Sigmoid colon (tissue), 7 donors: ENCODE measurements at places on chromosomes 3 and 15. TPM values are rescaled to one million over a fixed set of nuclear protein-coding genes. Genes with fewer than 3 reads are reported as not detected.

AMIGO3 gene
- 0.71 TPM for total RNA-seq

DYNC1LI1 gene
- 35.5 TPM for total RNA-seq

GRCh38 chr15:41804916-41805666, 22.8 kb upstream of the JMJD7 start:
- no peak overlapping the region for H3K4me3 ChIP-seq
- peaks cover 10% of the 10 kb centered on the region for H3K36me3 ChIP-seq
- peak overlapping the region; percentile 80 for H3K27ac ChIP-seq

- DNase-seq: no peak
- no peak overlapping the region for H3K4me3 ChIP-seq
- no peak overlapping the region for H3K27ac ChIP-seq
- no peaks in the 10 kb centered on the region for H3K36me3 ChIP-seq
- no peaks in the 10 kb centered on the region for H3K4me1 ChIP-seq
These were observed 146.3 kb upstream of the RGMA start for GRCh38 chr15:93235269-93235668.

DNA sequence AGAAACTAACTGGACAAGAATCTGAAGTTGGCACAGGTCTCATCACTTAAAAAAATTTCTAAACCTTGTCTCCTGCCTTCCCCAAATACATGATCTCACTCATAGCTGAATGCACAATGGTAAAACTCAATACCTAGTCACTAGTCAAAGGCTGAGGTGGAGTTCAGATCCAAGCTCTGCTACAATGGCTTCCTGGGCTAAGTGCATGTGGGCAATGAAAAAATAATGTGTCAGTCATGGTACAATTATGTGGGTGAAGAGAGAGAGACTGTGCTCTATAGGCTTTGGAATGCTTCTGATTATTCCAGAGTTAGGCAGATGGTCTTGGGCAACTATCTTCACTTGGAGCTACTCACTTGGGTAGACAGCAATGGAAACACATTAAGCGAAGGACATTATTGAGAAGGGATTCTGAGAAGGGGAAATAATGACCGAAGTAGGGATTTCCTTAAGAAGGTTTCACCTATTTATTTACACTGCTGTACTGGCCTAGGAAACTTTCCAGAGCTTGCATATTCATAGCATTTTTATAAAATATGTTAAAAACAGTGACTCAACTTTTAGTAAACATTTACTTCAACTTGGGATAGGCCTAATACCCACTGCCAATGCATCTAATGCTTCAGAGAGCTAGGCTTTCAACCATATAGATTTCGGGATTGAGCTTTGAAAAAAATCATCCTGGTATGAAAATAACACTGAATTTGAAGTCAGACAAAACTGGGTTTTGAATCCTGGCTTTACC, 58.7 kb upstream of the PLXND1 start:
- no peak overlapping the region for H3K27ac ChIP-seq
- no peaks in the 10 kb centered on the region for H3K27me3 ChIP-seq
- H3K4me1 ChIP-seq: peaks cover 26% of the 10 kb centered on the region
- H3K36me3 ChIP-seq: peaks cover under 1% of the 10 kb centered on the region
- H3K4me3 ChIP-seq: no peak overlapping the region

- no peaks in the 10 kb centered on the region for H3K27me3 ChIP-seq
- peak overlapping the region; percentile 98 for H3K27ac ChIP-seq
- no peak for DNase-seq
- H3K4me1 ChIP-seq: peaks cover 95% of the 10 kb centered on the region
These were observed 7.3 kb downstream of the SETD5 start for GRCh38 chr3:9404680-9405079.

- peak overlapping the region; percentile 76 for H3K27ac ChIP-seq
- peak; percentile 72 for DNase-seq
- H3K27me3 ChIP-seq: no peaks in the 10 kb centered on the region
- no peak overlapping the region for H3K4me3 ChIP-seq
- no peaks in the 10 kb centered on the region for H3K4me1 ChIP-seq
- H3K36me3 ChIP-seq: no peaks in the 10 kb centered on the region
These were observed 537.7 kb upstream of the MDFIC2 start for GRCh38 chr3:70849911-70850699.

GRCh38 chr3:78178740-78179363, 1139.0 kb downstream of the ROBO2 start:
- H3K36me3 ChIP-seq: no peaks in the 10 kb centered on the region
- no peaks in the 10 kb centered on the region for H3K27me3 ChIP-seq
- DNase-seq: no peak
- H3K4me1 ChIP-seq: no peaks in the 10 kb centered on the region
- H3K27ac ChIP-seq: no peak overlapping the region
- no peak overlapping the region for H3K4me3 ChIP-seq

GRCh38 chr3:56799251-56799882, 2.4 kb downstream of the ARHGEF3 start:
- peak overlapping the region; percentile 64 for H3K27ac ChIP-seq
- no peaks in the 10 kb centered on the region for H3K36me3 ChIP-seq
- H3K4me1 ChIP-seq: peaks cover 61% of the 10 kb centered on the region
- peak overlapping the region; percentile 65 for H3K4me3 ChIP-seq

DNA sequence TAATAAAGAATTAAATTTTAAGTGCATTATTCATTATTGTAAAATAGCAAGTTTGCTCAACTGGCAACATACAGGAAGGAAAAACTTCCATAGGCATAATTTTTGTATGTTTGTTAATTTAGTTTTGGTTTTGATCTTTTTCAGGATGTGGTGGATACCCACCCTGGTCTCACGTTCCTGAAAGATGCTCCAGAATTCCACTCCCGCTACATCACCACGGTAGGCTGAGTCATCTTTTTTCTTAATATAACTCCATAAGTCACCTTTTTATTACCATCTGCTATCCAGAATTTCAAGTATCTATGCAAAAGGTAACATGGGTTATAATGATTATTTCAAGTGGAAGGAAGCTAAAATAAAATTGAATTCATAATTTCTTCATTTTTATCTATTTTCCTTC, 104.8 kb downstream of the PPP2R3A start:
- H3K27me3 ChIP-seq: no peaks in the 10 kb centered on the region
- H3K4me1 ChIP-seq: no peaks in the 10 kb centered on the region
- peak overlapping the region; percentile 76 for H3K27ac ChIP-seq
- no peaks in the 10 kb centered on the region for H3K36me3 ChIP-seq
- no peak for DNase-seq

GRCh38 chr3:120092474-120092873, 1.8 kb downstream of the GSK3B start:
- no peaks in the 10 kb centered on the region for H3K27me3 ChIP-seq
- H3K4me3 ChIP-seq: peak overlapping the region; percentile 67
- no peak overlapping the region for H3K27ac ChIP-seq
- H3K36me3 ChIP-seq: no peaks in the 10 kb centered on the region
